ENCODE measurements at places on chromosomes 1 and 21.

- peak; percentile 82 for DNase-seq
These were observed 9.5 kb upstream of the PADI3 start for GRCh38 chr1:17239420-17239819.

DNA sequence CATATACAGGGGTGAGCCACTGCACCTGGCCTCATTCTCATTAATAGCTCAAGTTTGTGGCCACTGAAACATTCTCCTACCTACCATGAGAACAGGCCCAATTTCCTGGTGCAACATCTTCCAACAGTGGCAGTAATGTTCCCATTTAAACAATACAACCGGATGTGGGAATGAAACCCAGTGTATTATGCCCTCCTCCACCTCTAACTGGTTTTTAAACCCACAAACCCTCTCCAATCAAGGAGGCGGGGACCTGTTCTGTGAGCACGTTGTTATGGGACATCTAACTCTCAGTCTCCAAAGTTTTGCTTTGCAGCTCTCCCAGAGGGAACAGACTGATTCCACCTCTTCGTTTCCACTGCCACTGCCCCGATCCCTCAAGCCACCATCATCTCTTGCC, 2.6 kb downstream of the CTNNBIP1 start:
- no peak for DNase-seq

GRCh38 chr1:38005195-38006007, at the start of gene FHL3:
FHL3 (minus strand) TSS chr1:38005514; CDS start chr1:37999412, 6,102 bp downstream.
- DNase-seq: peak; percentile 87

GRCh38 chr21:37753122-37753599, 163.1 kb downstream of the KCNJ6 start:
- DNase-seq: no peak

DNA sequence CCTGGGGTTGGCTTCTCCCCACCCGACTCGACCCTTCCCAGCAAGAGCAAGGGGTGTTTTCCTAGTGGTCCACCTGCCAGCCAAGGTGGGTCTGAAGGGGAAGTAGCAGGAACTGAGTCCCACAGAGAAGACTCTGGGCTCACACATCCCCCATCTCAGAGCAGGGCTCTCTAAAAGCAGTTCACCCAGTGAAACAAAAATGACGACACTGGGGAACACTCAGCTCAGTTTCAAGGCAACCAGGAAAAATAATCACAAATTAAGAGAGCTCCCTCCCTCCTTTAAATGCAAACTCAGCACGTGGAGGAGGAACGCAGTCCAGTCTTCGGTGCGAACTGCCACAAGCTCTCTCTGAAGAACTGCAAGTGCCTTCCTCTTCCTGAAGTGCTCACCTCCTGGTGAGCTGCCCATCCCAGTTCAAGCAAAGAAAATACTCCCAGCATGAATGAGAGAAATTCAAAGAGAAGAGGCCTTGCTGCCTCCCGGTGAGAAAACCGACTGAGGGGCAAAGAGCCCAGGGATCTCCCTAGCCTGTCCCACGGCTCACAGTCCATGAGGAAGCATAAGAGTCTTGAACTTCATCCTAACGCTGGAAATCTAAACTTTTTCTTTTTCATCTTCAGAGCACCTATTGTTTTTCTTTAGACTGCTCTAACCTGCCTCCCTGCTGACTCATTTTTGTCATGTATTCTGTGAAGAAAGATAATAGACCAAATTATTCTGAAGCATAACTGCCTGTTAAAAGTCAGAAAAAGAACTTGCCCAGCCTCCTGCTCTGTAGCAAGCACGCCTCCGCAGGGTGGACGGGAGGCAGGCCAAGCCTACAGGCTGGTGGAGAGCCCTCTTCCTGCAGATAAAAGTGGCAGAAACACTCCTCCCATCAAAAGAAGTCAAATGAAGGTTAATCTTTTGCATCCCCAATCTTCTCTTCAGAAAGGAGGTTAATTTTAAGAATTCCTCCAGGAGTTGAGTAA, 281.4 kb downstream of the HHIPL2 start:
- no peak for DNase-seq

DNA sequence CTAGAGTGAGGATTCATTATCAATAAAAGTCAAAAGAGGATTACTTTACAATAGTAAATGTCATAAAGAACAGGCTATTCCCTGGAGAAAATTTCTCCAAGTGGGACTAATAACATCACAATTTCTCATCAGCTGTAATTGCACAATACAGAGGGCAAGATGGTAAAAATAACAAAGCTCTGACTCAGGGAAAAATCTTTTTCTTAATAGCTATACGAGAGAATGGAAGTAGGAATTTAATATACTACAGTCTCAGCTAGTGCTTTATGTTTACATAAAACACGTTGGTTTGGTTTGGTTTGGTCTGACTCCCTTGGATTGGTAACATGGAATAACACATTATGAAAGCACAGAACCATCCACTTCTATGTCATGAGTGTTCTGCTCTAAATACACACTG, 397.6 kb downstream of the LRRIQ3 start:
- peak; percentile 36 for DNase-seq

DNA sequence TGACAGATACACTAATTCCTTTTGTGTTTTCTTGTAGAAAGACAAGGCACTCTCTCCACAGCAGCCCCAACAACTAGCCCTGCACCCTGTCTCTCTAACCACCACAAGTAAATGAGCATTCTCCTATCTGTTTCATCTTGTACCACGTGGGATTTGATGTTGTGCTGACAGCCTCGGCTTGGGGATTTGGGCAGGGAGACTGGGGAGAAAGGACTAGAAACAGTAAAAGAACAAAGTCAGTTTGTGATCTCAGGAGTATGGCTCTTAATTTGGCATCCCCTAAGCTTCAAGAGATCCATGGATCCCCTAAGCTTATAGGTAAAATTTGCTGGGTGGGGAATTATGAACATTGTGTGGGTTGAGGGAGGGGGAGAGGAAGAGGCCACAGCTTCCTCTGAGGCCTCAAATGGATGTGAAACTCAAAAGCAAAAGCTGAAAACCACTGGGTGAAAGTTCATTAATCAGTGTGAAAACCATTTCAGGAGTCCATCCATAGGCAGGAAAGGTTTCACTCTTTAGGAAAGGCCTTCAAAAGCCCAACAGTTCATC, 3.1 kb downstream of the C1orf162 start:
- no peak for DNase-seq

DNA sequence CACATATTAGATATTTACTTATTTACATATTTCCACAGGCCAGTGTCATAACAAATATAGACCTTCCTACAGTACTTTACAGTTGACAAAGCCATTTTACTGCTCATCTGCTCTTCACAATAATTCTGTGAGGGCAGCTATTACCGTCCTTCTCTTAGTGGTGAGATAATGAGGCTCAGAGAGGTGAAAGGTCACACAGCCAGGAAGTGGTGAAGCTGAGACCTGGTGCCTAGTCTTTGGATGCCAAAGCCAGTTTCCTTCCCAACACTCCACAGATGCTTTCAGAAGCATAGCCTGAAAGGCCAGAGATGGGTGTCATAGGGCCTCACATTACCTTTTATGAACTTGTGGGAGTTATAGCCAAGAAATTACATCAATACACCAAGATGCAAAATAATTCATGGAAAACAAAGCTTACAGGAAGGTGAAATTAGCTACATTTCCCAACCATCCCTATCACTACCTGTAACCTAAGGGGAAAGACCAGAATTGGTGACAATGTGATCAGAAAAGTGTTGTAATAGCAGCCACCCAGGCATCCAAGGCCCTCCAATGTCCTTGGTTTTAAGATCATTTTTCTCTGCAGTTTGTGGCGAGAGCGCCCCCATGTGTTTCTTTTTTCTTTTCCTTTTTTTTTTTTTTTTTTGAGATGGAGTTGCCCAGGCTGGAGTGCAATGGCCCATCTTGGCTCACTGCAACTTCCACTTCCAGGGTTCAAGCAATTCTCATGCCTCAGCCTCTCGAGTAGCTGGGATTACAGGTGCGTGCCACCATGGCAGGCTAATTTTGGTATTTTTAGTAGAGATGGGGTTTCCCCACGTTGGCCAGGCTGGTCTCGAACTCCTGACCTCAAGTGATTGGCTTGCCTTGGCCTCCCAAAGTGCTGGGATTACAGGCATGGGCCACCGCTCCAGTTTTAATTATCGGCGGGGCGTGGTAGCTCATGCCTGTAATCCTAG, 26.5 kb upstream of the RPL11 start:
- DNase-seq: peak; percentile 44

- no peak for DNase-seq
These were observed 33.6 kb downstream of the RUNX1 start for GRCh38 chr21:35015435-35016024.

- DNase-seq: peak; percentile 28
These were observed at the start of gene DOP1B for GRCh38 chr21:36156815-36157670. DOP1B (plus strand) TSS chr21:36156824; CDS start chr21:36164734, 7,910 bp downstream.

- no peak for DNase-seq
These were observed 1.5 kb downstream of the PARP1 start for GRCh38 chr1:226406401-226406881.

DNA sequence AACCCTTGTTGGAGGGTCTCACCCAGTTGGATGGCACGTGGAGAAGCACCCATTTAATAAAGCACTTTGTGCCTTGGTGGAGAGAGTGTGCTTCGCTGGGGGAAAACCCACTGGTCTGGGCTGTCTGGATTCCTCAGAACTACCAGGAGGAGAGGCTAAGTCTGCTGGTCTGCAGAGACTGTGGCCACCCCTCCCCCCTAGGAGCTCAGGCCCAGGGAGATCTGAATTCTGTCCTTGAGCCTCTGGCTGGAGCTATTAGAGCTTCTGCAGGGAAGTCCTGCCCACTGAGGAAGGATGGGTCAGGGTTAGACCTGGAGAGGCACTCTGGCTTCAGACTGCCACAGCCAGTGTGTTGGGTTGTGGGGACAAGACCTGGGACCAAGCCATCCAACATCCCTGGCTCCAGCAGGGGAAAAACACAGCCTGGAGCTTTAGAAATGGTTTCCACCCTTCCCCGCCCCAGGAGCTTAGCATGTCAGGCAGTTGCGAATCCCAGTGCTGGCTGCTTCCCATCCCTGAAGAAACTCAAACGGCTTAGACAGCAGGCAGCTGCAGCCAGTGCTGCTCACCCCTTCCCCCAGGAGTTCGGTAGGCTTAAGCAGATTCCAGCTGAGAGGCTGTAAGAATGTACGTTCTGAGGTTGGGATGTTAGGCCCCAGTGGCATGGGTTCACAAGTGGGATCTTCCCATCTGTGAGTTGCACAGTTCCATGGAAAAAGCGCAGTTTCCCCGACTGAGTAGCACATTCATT, 288.3 kb downstream of the TGFB2 start:
- DNase-seq: no peak

DNA sequence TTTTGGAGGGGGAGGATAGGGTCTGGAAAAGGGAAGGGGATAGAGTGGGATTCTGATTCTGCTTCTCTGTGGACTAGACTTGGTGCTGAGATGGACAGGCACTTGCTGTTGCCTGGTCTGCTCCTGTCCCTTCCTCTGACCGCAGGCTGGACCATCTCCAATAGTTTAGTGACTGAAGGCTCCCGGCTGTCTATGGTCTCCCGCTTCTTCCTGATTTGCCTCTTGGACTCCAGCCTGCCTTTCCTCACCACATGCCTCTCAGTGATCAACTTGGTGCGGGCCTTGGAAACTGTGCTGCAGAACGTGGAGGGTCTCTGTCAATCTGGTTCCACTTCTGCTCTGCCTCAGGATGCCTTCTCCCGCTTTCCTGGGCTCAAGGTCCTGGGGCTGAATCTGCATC, 6.3 kb upstream of the ZSCAN20 start:
- DNase-seq: no peak

All from GM03348 (cell line).